ENCODE measurements at places on chromosomes 6 and 20.

DNA sequence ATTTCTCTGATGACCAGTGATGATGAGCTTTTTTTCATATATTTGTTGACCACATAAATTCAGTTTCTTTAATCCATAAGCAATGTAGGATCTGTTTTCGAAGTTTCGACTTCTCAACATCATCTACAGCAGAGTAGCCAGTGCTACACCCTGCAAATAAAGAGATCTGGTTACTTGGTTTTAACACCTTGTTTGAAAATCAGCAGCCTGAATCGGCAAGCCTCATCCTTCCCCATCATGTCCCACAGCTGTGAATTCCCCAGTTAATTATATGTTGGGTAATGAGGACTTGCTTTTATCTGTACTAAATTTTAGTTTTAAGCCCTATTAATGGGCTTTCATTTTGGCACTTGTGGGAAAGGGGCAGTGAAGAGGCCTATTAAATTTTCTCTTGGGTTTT, 80.6 kb downstream of the BMP2 start:
- no peak for DNase-seq

- DNase-seq: no peak
Measured at GRCh38 chr6:38687043-38687353, 15.9 kb downstream of the GLO1 start.

DNA sequence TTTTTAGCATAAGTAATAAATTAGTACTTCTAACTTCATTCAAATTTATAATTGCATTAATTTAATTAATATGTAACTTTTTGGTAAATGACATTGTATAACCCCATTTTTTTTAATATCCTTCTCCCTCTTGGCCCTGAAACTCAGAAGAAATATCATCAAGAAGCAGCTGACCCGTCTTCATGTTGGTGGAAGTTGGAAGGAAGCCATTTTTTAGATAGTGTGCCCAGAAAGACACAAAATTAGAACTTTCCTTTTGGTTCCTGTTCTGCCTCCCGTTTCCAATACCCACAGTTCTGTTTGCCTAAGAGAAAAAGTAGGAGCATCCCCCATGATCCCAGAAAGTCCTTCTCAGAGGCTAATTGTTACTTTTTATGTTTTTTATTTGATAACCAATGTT, 65.5 kb downstream of the PLCB4 start:
- DNase-seq: no peak

DNA sequence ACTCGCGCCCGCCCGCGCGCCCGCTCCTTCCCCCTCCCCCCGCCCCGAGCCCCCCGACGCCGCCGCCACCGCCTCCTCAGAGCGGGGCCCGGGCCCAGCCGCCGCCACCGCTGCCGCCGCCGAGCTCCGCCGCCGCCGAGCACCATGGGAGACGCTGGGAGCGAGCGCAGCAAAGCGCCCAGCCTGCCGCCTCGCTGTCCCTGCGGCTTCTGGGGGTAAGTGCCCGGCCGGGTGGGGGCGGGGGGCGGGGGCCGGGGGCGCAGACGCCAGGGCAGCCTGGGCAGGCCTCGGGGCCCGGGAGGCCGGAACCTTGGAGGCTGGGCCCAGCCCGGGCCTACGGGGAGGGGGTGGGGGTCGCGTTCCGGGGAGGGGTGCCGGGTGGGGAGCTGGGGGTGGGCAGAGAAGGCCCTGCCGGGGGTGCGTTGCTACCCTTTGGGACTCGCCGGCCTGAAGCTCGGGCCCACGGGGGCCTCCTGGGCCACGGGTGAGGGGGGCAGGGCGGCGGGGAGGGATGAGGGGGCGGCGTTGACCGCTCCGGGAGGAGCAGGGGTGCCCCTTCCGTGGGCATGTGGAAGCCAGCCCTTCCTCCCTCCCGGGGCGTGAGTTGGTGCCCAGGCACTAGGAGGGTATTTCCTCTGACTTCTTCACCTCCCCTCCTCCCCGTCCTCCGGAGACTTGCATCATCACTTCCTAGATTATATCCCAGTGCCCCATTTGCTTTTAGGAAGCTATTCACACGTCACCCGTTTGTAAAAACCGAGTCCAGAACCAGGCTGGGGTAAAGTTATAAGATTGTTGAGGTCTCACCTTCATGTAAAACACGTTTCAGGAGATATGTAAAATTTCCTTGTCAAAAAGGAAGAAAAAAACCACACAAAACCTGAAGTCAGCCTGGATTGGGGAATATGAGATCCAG, 533 bp downstream of the ZFAND3 start:
- peak; percentile 59 for DNase-seq

GRCh38 chr20:13034936-13035335, 26.2 kb downstream of the SPTLC3 start:
- DNase-seq: no peak

- no peak for DNase-seq
Measured at GRCh38 chr6:113094779-113095178, 747.6 kb downstream of the RFPL4B start.

GRCh38 chr6:108578595-108579327, 18.0 kb downstream of the FOXO3 start:
- DNase-seq: no peak

DNA sequence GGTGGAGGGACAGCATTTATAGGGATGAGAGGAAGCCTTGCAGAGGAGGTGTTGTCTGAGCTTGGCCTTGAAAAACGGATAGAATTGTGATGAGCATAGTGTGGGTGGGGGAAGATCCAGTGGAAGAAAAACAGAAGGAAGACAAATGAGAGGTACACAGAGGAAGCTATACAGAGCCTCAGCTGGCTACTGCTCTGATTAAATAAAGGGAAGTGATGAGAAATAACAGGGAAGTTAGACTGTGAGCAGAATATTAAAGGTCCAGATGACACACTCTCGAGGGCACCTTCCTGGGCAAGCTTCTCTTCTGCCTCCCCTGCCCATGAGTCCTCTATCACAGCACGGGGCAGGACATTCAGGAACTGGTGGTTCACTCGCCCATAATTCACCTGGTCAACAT, 182.3 kb downstream of the KIF16B start:
- no peak for DNase-seq

Data from activated naive CD4-positive, alpha-beta T cell treated with anti-CD3 and anti-CD28 coated beads, Interleukin-2, amount 10 ng/mL, durations not matched to agents 7 days and 5 days (primary cell).